Hematopoietic multipotent progenitor cell treated with erythropoietin and hydrocortisone succinate and interleukin-3 and kit ligand, for 17 days (in vitro differentiated cells): ENCODE measurements at places on chromosomes 11 and 22.

DNA sequence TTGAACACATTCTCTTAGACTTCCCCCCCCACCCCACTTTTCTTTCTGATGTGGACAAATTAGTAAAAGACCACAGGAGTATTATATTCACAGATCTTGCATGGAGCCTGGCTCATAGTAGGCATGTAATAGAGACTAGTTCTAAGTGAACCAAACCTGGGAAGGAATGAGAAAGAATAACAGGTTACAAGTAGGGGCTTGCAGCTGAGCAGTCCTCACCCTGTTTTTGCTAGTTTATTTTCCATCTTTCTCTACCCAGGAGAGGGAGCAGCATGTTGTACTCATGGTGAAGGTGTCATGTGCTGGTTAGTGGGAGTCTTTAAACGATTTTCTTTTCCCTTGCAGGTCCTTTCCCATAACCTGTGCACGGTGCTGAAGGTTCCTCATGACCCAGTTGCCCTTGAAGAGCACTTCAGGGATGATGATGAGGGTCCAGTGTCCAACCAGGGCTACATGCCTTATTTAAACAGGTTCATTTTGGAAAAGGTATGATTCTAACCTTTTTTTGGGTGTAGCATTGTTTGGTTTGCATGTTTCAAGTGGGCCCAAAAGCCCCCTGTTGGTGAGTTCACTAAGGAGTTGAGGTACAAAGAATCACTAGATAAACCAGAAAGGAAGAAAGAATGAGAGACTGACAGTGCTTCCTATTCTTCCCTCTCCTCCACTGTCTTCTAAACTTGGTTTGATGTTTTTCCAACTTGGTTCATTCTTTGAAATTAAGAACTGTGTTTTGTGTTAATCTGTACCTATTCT, 30.1 kb downstream of the SWAP70 start:
- DNase-seq, result no peak

DNA sequence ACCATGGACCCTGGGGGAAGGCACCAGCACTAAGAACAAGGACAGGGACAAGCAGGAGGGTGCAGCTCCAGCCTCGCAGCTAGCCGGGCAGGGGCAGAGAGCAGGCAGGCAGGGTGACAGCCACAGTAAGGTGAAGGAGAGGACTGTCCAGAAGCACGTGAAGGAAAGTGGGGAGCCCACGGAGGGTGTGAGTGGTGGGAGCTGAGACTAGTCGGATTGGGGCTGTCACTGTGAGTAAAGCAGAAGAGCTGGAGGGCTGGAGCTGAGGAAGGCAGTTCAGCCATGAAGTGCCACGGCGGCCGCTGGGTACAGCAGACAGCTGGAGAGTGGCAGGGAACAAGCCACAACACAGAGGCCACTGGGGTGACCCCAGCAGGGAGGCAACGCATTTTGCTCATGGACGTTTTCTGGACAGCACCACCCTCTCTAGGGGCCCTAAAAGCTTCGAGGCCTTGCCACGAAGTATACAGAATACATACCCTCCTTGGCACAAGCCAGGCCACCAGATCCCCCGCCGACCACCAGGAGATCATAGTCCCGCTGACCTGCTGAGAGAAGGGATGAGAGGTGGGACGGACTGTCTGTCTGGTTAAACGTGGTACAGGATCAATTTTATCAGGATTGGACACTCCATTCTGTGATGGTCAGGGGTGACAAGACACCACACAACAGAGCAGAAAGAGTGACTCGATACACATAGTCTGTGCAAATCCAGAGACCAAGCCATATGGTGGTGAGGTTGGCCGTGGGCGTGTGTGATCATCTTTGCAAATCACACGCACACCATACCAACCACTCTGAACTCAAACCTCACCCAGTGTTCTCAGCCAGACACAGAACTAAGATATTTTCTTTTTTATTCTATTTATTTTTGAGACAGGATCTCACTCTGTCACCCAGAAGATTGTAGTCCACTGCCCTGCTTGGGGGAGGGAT, 10.8 kb upstream of the COMT start:
- no peak for DNase-seq

GRCh38 chr11:15687342-15687741, 572.6 kb downstream of the INSC start:
- DNase-seq, result no peak

GRCh38 chr11:27431808-27432207, 40.8 kb downstream of the LGR4 start:
- no peak for DNase-seq

- DNase-seq, result peak; percentile 43
These were observed 3.4 kb downstream of the PTPRJ start for GRCh38 chr11:47983464-47984397.

- DNase-seq, result no peak
These were observed 21.9 kb downstream of the ATG16L2 start for GRCh38 chr11:72836111-72836510.

DNA sequence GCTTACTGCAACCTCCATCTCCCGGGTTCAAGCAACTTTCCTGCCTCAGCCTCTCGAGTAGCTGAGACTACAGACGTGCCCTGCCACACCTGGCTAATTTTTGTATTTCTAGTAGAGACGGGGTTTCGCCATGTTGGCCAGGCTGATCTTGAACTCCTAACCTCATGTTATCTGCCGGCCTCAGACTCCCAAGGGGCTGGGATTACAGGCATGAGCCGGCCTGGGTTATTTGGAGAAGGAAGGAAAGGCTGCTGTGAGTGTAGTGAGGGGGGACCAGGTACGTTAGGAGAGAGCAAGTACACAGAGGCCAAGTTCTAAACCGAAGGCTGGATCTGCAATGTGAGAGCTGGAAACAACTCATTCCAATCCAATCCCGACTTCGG, 453 bp downstream of the BATF2 start:
- DNase-seq, result no peak

DNA sequence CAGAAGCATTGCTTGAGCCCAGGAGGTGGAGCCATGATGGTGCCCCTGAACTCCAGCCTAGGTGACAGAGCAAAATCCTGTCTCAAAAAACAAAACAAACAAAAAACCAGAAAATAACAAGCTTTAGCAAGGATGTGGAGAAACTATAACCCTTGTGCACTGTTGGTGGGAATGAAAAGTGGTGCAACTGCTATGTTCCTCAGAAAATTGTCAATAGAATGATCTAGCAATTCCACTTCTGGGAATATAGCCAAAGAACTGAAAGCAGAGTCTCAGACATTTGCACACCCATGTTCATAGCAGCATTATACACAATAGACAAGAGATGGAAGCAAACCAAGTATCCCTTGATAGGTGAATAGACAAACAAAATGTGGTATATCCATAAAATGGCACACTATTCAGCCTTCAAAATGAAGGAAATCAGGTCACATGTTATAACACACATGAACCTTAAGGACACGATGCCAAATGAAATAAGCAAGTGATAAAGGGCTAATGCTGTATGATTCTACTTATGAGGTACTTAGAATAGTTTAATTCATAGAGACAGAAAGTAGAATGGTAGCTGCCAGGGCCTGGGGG, 15.9 kb downstream of the KLHL22 start:
- no peak for DNase-seq

DNA sequence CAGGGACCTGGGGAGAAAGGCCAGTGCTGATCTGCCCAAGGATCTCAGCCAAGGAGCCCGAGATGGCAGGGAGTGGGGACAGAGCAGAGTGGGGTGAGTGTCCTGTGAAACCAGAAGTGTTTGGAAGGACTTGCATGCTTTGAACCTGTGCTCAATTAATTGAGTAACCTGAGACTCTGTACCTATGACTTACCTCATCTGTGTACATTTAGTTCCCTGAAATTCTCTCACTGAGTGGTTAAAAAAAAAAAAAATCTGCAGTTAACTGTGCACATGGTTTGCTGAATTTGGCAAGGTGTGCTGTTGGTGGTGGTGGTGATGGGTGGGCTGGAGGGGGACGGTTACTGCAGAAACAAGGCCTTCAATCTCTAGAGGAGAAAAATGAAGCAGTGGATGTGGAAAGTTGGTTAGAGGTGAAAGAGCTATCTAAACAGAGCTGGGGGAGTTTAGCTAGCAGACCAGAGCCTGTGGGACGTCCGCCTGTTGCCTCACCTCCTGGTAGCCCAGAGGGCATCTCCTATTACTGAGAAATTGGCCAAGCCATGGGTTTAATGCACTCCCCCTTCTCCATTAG, 8.3 kb upstream of the SORL1-AS1 start:
- no peak for DNase-seq
